SW 1271 (cell line): ENCODE measurements at places on chromosomes 11 and 22.

DNA sequence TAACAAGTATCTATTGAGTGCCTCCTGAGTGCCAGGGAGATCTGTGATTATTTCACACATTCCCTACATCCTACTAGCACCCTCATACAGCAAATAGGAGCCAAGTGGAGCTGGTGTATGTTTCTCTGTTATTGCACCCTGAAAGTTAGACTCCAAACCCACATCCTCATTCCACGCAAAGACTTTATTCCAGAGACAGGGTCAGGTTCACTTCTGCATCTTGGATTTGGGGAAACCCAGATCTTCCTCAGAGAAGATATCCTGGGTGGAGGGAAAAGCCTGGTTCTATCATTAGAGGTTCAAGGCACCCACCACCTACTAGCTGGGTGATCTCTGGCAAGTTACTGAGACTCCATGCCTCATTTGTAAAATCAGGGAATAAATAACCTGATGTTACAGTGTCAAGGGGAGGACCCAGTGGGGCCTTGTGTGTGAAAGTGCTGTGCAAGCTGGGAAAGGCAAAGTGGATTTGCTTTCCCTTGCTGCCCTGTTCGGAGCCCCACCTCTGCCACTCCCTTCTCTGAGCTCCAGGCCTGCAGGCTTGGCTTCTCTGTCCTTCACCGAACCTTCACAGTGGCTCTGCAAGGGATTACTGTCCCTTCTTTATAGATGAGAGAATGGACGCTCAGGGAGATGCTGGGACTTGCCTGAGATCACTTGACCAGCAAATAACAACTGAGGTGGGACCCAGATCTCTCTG is 991 bp upstream of the SLCO2B1 start:
- no peak for DNase-seq

DNA sequence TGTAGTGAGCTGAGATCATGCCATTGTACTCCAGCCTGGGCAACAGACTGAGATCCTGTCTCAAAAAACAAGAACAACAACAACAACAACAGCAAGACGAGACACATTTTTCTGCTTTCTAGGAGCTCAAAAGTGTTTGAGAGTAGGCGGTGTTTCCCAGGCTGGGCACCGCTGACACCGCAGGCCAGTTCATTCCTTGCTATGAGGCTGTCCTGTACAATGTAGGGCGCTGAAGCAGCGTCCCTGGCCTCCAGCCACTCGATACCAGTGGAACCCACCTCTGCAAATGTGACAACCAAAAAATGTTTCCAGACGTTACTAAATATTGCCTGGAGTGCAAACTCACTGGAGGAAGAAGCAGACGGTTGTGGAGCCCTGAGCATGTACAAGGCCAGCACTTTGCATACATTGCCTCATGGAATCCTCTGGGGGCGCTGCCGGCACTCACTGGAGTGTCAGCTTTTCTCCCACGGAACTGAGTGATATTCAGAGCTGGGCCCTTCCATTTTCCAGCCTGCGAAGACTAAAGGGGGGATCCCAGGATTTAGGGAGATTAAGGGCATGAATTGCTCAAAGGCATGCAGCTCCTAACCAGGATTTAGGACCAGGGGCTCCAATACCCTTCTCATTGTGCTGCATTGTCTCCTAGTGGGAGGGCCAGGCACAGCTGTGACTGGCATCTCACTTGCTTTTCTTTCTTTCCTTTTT is 5.8 kb upstream of the MIEF1 start:
- peak; percentile 55 for DNase-seq

DNA sequence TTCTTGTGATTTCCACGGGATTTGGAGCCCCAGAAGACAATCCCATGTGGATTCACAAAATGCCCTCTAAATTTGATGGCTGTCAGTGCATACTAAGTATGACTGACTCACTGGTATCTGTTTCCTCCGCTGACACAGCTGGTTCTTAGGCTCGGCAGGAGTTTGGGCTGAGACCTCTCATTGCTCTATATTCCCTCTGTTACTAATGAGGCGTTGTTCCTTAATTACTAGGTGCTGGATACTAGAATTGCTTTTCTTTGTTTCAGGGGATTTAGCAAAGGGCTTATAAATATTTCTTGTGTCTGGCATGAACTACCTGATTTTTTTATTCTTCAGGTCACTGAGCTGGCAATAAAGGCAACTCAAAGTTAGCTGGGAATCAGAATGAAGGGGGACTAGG is 53.2 kb upstream of the EHF start:
- DNase-seq = no peak

GRCh38 chr11:33064033-33064825 is 24.9 kb downstream of the TCP11L1 start:
- DNase-seq = no peak

GRCh38 chr11:116970485-116971292 is 127.5 kb downstream of the SIK3 start:
- no peak for DNase-seq

DNA sequence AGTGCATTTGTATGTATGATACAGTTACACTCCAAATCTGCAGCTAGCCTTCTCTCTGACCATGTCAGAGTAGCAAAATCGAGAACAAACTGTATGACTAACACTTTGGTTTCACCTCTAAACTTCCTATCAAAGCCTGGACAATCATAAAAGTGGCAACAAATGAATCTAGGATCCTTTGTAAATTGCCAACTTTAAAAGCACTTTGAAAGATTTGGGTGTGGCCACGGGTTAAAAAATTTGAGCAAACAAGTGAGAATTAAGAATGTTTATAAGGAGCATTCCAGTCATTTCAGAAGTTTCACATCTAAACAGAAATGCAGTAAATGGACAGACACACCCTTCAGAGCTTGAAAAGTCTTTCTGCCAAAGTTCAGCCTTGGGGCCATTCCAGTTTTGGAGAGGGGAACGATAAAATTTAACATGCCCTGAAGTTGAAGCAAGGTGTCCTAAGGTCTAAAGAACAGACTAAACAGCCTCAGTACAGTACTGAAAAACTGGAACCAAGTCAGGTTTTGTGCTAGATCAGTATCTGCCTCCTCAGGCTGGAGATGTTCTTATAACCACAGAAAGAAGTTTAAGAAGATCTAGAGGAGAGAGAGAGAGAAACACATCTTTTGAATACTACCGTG is 181.9 kb upstream of the BDNF start:
- DNase-seq = no peak

DNA sequence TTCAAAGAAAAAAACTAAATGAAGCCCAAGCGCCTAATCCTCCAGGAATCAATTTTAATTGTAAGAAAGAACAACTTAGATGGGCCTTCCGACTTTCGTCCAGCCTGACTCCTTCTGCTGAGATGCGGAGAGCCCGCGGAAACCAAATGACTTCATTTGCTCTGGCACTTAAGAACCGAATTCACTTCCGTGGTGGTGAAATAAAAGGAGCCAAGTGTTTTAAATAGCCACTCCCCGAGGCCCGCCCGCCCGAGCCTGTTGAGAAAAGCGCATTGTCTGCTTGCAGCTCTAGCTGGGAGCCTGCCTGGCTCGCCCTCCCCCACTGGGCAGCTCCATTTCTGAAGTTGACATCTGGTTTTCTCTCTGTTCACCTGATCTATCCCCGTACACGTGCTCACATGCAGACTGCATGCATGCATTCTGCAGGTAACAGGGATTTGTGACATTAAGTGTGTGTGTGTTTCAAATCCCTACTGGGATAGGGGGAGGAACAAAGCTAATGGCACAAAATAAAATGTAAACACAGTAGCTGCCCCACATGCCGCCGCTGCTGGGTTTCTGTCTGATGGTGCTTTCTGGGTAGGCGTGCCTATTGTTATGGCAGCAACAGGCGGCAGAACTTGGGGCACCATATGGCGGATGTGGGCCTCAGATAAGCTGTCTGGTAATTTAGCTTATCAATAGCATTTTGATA is 6.2 kb downstream of the TEAD1 start:
- no peak for DNase-seq

GRCh38 chr11:45171550-45171949 is 25.1 kb downstream of the PRDM11 start:
- DNase-seq = no peak

- DNase-seq = no peak
Observed at GRCh38 chr11:24793479-24793878, 296.6 kb downstream of the LUZP2 start.

- DNase-seq = no peak
Observed at GRCh38 chr22:19143212-19143611, 1.2 kb downstream of the ESS2 start.

- DNase-seq = no peak
Observed at GRCh38 chr22:38187413-38188212, 6.0 kb upstream of the PLA2G6 start.

DNA sequence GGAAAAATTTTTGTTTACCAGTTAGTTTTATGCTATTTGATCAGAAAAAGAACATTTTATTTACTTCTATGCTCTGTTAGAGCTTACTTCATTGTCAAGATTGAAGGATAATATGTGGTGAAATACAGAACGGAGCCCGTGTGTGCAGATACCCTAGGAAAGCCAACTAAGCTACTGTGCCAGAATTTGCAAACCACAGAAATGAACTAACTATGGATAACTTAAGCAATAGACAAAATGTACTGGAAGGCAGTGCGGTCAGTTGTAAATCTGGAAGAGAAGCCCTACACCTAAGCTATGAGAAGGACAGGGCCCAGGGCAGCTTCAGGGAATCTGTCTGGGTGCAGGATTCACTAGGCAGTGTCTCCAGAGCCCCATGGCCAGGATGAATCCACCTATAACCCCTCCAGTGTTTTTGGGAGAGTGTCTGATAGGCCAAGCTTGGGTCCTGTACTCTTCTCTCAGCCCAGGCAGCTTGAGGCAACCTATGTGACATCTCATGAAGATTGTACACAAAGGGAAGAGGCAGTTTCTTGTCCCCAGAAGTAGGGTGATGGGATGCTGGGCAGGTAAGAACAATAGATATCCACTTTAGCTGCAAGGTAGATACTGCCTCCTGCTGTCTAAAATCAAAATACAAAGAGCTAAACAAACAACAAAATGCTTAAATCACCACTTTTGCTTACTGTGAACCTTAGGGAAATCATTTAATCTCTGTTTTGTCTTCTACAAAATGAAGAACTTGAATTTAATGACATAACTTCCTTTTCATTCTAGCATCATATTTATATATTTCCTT is 12.1 kb downstream of the MMP7 start:
- DNase-seq = no peak

GRCh38 chr22:43337385-43337784 is 5.8 kb downstream of the SCUBE1 start:
- DNase-seq = no peak

DNA sequence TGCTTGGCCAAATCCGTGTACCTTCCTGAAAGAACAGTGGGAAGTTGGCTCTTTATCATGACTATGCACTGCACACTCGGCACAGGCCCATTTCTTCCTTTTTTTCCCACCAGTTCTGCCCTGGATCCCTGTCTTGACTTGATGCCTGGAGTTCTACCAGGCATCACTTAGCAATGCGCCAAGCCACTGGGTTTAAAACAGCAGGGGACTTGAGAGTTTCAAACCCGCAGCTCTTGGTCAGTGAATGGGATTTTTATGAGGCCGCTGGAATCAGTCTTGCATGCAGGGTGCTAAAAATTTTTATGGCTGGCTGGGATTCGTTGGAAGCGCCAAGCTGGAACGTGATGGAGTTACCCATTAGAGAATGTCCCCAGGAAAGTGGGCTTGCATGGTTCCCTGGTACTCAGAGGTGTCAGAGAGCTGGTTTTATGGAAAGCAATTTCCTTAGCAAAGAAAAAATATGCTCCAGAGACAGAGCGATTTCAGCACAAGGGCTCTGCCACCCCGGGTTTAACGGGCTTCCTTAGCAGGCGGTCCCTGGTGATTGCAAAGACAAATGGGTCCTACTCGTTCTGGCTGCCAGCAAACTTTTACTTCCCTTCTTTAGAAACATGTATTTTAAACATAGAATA is 432.9 kb downstream of the TENM4 start:
- DNase-seq = no peak

GRCh38 chr11:123187248-123187647 is 7.8 kb downstream of the CLMP start:
- DNase-seq = no peak

DNA sequence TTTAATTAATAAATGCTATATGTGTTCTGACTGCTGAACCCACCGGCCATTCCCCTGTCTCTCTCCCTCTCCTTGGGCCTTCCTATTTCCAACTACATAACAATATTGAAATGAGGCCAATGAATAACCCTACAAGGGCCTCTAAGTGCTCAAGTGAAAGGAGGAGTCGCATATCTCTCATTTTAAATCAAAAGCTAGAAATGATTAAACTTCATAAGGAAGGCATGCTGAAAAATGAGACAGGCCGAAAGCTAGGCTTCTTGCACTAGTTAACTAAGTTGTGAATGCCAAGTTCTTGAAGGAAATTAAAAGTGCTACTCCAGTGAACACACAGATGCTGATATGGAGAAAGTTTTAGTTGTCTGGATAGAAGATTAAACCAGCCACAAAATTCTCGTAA is 109.2 kb downstream of the TSPAN18 start:
- DNase-seq = no peak

DNA sequence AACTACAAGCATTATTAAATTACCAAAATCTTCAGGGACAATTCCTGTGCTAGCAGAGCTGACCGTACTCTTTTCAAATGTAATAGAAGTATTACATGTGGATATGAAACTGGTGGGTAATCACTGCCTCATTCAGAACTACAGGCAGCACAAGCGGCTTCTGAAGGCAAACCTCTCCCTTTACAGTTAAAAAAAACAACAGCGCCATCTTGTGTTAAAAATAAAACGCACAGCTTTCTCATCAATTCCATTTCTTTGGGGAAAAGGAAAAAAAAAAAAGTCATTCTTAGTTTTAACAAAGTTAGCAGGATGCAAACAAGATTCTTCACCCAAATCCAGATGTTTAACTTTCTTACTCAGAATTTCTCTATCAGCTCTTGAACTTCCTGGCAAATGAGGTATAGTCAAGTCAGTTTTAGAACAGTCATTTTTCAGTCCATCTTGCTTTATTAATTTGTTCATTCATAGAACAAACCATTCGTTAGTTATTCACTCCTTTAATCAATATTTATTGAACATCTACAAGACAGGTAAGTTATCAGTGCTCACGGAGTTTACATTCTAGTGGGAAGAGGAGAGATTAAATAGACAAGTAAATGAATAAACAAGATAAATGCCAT is 331.8 kb upstream of the MPPED2 start:
- no peak for DNase-seq

DNA sequence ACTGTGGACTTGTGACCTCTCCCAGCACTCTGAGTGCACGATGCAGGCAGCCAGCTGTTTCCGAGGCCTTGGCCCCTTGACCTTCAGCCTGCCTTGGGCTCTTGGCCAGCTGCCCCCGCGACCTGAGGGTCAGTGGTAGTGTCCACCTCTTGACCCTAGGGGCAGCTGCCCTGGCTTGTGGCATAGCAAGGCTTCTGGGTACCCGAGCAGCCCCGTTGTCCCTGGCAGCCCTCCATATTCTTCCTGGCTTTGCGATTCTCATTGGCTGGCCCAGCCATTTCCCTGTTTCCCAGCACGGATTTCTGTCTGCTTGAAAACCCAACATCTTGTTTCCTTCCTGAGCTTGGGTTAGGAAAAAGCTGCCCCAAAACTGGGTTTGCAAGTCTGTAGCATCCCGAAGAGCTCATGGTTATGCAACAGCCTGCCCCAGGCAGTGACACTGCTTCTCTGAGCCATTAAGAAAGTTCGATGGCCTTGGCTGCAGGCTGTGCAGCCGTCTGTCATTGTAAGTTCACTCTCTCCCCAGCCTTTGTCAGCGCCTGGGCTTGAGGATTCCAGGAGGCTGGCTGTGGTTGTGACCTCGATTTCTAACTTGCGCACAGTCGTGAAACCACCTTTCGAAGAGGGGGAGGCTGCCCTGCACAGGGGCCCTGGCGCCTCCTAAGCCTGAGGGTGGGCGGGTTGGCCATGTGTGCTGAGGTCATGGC is 48.8 kb downstream of the FBLN1 start:
- no peak for DNase-seq
